Activated CD8-positive, alpha-beta memory T cell treated with anti-CD3 and anti-CD28 coated beads, Interleukin-2, amount 10 ng/mL, durations not matched to agents 7 days and 5 days (primary cell): ENCODE measurements at places on chromosomes 16 and 17. TPM values are rescaled to one million over a fixed set of nuclear protein-coding genes. Genes with fewer than 3 reads are reported as not detected.

The KRT40 gene
- not detected for total RNA-seq

The TENT4B gene
- 19.7 TPM for total RNA-seq

The AATK gene
- 0.06 TPM for total RNA-seq

The TBC1D3G gene
- total RNA-seq, result not detected

The TM4SF5 gene
- not detected for total RNA-seq

The LHX1 gene
- total RNA-seq, result 0.66 TPM
